ENCODE measurements at places on chromosomes 7 and 10.
A peak's percentile ranks its signal among the peaks of the same experiment; 100 is the strongest.

DNA sequence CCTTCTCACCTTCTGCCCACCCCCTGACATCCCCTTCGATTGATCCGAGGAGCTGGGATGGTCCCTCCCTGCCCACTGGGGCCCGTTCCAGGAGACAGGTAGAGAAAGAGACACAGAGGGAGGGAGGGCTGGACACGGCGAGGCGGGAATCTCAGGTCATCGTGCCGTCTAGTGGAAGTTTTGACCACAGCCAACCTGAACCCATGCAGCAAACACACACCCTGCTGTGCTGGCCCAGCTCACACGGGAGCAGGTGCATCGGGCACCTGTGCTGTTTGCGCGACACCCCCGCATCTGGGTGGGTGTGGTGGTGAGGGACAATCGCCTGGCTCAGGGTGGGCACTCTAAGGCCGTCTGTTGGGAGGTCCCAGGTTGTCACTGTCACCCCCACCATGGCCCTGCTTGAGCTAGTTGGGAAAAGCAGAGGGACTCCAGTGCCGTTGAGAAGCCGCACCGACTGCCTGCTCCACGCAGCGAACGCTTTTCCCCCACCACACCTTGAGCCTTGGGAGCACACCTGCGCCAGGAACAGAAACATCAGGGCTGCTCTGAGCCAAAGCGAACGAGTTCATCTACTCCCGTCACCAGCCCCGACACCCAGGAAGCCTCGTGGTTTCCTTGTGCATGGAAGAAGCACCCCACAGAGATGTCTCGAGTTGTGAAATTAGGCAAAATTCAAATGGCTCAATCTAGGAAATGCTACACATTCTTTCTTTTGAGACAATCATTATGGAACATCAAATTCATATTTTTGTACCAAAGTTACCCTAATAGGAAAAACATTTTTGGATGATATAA is 285.8 kb downstream of the DNAJB6 start:
- no peak for DNase-seq

DNA sequence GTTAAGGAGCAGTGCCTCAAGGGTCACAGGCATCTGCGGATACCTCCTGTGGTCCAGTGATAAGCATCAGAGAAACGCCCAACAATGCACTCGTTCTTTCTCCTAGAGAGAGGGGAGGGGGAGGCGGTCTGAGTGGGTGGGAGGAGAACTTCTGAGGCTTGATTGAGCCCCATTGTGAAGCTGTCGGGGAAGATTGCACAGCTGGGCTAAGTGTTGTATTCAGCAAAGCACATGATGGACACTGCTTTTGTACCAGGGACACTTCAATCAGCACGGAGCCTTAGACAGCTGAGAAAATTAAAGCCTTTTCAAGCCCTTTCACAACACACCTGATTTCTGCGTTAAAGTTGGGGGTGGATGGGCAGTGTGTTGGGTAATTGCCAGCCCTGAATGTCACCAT is 230.3 kb upstream of the GHITM start:
- no peak for DNase-seq

DNA sequence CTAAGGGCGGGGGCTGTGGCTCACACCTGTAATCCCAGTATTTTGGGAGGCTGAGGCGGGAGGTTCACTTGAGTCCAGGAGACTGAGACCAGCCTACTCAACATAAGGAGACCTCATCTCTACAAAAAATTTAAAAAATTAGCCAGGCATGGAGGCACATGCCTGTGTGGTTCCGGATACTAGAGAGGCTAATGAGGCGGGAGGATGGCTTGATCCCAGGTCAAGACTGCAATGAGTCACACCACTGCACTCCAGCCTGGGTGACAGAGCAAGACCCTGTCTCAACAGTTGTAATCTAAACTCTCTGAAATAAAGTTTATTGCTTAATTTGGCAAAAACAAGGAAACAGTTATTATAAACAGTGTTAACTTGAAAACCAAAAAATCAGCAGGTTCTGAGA is 123.3 kb downstream of the USP6NL start:
- DNase-seq = peak; percentile 8

- DNase-seq = no peak
Measured at GRCh38 chr7:55343002-55343781, 21.9 kb upstream of the LANCL2 start.

- no peak for DNase-seq
Measured at GRCh38 chr10:95168694-95169093, 25.3 kb upstream of the ACSM6 start.

DNA sequence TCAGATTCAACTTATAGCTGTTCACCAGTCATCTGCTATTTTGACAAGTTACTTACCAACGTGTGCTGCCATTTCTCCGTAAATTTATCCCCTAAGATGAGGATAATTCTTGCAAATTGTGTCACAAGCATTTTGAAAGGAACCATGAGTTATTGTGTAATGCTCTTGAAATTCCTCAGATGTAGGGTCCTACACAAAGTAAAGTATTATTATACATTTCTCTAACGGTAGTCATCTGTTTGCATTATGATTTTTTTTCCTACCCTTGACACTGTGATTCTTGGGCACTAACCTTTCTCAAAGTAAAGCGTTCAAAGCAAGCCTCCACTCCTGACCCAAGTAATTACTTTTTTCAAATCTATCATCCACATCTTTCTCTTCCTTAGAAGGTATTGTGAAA is 8.1 kb downstream of the HERC4 start:
- no peak for DNase-seq

GRCh38 chr10:120800528-120801323 is 50.4 kb upstream of the WDR11 start:
- no peak for DNase-seq

- DNase-seq = no peak
Measured at GRCh38 chr7:37853468-37853867, 5.1 kb downstream of the NME8 start.

DNA sequence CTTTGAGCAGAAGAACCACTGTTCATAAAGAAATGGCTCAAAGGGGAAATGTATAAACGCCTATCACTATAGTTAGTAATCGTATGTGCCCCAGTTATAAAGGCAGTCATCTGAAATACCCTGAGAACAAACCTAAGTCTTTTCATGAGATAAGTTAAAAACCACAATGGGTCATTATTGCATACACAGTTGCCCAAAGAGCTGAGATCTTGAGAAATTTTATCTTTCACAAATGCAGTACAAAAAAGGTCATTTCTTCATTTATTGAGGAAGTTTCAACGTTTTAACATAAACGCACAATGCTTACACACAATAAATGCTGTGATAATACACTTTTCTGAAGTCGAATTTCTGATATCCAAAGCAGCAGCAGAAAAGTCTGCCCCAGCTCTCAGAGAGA is 114.4 kb downstream of the MICU1 start:
- no peak for DNase-seq

DNA sequence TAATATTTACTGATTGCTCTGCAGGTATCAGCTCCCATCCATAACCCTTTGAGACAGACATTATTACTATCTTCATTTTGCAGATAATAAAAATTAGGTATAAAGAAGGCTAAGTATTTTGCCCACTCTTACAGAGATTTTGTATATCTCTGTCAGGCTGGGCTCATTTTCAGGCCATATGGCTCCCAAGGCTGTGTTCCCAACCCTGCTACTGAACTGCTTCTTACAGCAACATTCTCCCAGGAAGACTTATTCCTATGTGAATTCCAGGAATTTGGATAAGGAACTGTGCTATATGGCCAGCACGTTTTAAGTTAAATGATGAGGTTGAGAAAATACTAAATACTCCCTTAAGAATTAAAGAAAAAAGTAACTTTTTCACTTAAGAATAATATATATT is 1.9 kb upstream of the TMEM106B start:
- DNase-seq = no peak

DNA sequence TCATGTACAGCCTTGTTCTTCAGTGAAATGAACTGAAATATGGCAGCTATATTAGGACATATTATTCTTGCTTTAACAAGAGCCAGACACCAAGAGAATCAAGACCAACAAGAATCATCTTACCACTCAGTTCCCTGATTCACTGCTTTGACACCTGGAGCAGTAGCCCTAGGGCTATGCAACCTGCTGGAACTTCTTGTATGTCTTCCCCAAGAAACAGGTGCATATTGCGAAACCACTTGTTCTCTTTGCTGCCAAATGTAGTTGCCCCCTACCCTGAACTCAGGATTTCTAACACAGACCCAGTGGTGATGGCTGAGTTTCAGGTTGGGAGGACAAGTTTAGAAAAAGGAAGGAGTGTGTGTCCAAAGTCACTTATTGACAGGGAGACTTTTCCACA is 46.1 kb downstream of the WIPF3 start:
- DNase-seq = no peak

DNA sequence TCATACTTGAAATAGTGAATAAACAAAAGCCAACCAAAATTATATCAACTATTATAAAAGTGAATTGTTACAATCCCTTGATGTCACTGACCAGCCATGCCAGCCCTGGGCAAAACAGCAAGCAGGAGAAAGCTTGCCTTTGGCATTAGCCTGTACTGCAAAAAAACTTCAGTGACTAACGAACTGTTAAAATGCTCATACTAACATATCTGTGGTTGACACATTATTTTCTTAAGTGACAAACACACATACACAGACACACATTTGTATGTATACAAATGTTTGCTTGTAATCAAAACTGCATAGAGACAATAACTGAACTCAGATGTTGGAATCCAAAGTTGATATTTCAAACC is 29.5 kb downstream of the CHCHD3 start:
- peak; percentile 3 for DNase-seq

DNA sequence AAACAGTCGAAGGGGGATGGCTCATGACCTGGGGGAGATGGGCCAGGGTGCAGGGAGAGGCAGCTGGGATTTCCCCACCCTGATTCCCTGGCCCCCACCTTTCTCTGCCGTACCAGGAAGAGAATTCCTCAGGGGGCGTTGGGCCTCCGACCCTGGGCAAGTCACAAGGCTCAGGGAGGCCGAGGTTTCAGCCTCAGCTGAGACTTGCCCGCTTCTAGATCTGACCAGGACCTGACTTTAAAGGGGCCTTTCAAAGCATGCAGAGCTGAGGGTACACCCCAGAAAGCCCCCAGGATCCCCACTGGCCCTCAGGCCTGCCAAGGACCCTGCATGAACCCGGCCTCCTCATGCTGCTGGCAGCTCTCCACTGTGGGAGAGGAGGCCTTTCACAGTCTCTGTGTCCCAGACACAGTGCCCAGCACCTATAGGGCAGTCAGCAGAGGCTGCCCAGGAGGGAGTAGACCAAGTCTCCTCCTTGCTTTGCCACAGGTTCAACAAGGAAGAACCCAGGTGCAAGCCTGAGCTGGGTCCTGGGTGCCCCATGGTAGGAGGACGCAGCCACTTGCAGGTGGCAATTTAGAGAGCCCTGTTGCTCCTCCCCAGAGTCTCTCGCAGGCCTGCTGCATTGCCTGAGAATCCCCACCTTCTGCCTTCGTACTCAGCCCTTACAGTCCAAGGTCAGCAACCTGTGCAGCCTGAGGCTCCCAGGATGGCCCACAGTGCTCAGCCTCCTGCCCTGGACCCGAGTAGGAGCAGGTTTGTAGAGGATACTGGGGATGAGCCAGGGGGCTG is 89.3 kb downstream of the CHST15 start:
- no peak for DNase-seq

DNA sequence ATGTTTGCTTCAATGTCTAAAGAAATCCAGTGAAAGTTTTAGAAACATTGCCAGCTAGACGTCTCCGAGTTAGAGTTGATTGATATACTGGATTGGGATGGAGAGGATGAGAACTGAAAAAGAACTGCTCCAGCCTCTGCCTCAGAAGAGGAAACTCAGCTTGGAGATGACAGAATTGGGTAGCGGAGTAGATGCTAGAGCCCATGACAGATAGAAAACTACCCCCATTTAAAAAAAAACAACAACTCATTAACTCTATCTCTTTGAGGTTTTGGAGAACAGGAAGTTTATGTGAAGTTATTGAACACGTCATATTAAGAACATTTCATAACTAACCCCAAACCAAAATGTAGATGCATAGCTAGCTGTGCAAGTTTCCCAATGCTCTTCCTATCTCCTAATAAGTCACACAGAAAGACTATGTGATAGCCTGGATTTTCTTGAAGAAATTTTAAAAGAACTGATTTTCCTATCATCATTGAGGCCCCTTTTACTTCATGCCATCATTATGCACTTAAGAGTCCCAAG is 28.3 kb upstream of the AFAP1L2 start:
- DNase-seq = no peak

- DNase-seq = no peak
Measured at GRCh38 chr7:18468795-18469194, 26.8 kb upstream of the HDAC9 start.

DNA sequence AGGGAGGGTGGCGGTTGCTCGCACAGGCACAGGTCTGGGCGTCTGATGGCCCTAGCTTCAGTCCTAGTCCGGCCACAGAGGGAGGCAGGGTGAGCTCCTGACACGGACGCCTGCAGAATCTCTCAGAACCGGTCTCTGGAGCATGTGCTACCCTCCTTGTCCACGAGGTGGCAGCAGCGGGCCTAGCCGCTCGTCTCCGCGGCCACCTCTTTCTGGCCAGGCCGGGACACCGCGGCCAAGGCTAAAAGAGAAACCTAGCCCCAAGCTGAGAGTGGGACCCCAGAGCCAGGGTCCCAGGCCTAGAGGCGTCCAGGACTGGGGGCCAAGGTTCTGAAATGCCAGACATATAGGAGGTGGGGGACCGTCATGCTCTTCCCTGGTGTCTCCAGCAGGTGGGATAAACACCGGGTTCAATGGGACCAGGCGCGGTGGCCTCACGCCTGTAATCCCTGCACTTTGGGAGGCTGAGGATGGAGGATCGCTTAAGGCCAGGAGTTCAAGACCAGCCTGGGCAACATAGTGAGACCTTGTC is 3.2 kb upstream of the LAT2 start:
- peak; percentile 52 for DNase-seq

- DNase-seq = no peak
Measured at GRCh38 chr7:146115548-146115850, 1.1 kb upstream of the CNTNAP2 start.

DNA sequence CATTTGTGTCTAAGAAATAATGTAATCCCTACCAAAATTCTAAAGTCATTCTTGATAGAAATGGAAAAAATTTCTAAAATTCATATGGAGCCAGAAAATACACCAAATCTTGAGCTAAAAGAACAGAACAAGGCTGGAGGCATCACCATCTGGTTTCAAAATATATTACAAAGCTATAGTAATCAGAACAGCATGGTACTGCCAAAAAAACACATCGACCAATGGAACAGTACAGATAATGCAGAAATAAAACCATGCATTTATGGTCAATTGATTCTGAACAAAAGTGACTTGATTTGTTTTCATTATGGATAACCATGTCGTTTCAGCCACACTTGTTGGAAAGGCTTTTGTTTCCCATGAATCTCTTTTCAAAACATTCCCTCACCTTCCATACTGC is 7.0 kb upstream of the WDFY4 start:
- no peak for DNase-seq

DNA sequence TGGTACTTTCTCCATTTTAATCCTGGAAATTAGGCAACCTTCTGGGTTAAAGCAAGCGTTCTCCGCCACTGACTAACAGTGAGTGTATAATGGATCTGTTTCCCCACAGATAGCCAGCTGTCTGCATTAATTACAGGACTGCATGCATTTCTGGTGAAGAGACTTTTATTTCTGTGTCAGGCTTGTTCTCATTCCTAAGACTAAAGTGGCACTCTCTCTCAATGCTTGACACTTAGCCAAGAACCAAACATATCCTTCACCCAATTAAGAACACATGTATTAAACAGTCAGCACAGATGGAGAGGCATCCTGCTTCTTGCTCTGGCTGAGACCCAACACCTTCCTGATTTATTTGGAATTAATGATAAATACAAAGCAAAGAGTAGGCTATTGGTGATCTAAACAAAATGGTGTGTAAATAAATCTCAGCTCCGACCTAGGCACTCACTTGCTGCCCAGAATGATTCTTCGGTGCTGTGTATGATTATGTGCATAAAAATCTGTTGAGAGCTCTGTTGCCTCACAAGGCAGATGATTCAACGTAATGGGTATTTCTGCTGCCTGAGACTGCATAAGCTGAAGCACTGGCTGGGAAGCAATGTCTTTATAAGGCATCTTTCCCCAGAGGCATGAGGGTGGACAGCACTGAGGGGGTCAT is 16.8 kb downstream of the CALU start:
- DNase-seq = peak; percentile 96

Measured in fibroblast of skin of right biceps (primary cell).